C1 segment of cervical spinal cord (tissue), 14 donors: ENCODE measurements at places on chromosomes 7 and 10.

DNA sequence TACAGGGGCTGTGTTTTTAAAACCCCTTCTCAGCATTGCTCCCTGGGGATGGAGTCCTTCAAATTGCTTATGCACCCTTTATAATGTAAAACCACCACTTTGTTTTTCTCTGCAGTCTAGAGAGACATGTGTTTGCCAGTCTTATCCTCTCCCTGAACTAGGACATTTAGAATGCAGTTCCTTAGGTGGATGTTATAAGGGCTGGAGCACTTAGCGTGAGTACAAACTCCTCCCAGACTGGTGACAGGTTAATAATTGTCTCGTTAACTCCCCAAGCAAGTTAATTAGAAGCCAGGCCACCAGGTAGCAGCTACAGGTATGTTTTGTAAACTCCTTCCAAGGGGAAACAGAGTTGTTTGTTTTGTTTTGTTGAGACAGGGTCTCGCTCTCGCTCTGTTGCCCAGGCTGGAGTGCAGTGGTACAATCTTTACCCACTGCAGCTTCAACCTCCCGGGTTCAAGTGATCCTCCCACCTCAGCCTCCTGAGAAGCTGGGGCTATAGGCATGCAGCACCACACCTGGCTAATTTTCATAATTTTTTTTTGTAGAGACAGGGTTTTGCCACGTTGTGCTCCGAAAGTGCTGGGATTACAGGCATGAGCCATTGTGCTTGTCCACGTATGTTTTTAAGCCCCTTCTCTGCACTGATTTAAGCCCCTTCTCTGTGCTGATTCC, 100.2 kb downstream of the FAM107B start:
- DNase-seq: no peak

DNA sequence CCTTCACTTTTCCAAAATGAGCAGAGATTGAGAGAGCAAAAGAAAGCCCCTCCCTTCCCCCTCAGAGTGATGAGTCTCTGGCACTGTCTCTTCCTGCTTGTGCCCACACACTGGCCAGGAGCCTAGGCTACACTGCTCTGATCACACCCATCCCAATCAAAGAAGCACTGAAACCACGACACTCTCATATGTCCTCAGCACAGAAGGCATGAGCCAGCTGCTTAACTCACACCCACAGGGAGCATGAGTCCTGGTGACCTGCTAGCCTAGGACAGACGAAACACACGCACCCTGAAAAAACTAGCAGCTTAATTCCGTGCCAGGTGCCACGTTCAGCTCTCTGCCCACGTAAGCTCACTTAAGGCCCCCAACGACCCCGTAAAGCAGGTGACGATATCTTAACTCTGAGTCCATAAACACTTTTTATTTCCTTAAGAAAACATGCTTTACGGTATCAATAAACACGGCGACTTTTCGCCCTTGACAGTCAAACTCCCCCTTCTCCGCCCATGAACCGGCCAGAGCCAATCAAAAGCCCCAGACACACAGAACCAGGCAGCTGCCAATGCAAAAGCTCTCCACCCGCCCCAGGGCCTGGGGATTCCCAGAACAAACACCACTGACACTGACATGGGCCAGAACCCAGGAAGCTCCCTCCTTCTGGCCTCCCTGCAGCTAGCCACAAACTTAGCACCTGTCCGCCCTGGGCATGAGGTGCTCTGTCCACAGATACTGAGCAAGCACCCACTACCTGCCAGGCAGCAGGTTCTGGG, 69.0 kb downstream of the TNRC18 start:
- DNase-seq: no peak

GRCh38 chr10:77522268-77522809, 115.3 kb downstream of the KCNMA1 start:
- no peak for DNase-seq

DNA sequence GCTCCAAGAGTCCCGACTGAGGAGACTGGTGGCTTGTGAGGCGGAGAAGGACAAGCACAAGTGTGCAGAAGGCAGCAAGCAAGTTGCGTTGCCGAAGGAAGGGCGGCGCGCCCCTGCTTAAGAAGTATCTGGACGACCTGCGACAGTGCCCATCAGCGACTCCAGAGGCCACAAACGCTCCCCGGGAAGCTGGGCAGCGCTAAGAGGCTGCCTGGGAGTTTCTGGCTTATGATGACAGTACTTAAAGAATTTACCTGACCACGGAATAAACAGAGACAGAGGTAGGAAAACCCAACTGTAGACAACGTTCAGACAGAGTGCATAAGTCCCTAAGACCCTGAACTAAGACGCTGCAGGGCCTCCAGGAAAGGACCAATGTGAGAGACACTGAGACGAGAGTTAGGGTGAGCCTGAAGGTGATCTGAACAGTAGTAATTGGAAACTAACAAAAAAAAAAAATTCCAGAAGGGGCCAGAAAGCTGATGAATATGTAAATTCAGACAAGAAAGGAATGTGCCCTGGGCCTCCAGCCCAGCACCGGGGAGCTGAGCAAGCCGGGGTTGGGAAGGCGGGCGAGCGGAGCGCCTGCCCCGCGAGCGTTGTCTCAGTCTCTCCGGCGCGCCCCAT, 1.0 kb downstream of the OSBPL3 start:
- DNase-seq: no peak

DNA sequence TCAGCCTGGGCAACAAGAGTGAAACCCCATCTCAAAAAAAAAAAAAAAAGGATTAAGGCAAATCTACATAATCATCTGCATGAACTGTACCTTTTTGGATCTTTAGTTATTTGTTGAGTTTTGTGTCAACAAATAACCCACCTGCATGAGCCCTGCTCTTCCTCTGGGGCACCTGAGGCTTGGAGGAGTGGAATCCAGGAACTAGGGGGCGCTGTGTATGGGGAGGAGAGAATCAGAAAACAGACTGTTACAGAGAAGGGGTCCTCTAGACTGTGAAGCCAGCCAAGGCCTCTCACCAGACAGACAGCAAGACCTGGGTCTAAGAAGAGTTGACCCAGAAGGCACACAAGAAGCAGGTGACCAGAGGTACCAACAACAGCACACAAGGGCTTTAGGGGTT, 682.8 kb upstream of the NRP1 start:
- no peak for DNase-seq

GRCh38 chr10:28382525-28383269, 79.8 kb upstream of the MPP7 start:
- no peak for DNase-seq

GRCh38 chr10:118823256-118823907, 68.6 kb upstream of the CACUL1 start:
- no peak for DNase-seq

DNA sequence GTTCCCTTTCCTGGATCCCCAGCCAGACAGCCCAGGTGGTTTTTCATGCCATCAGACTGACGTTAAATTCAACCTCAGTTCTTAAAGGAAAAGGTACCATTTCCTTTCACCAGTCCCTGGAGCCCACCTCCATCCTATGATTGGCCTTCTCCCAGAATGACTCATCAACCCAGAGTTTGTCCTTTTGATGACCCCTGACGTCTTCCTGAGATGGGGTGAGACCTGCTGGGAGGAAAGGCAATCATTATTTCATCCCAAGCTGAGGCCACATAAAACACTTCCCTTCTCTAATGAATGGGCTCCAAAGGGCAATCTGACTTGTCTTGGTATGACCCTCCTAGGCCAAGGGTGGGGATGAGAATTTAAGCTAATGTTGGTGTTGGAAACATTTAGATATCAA, 750.7 kb downstream of the SUGCT start:
- no peak for DNase-seq

DNA sequence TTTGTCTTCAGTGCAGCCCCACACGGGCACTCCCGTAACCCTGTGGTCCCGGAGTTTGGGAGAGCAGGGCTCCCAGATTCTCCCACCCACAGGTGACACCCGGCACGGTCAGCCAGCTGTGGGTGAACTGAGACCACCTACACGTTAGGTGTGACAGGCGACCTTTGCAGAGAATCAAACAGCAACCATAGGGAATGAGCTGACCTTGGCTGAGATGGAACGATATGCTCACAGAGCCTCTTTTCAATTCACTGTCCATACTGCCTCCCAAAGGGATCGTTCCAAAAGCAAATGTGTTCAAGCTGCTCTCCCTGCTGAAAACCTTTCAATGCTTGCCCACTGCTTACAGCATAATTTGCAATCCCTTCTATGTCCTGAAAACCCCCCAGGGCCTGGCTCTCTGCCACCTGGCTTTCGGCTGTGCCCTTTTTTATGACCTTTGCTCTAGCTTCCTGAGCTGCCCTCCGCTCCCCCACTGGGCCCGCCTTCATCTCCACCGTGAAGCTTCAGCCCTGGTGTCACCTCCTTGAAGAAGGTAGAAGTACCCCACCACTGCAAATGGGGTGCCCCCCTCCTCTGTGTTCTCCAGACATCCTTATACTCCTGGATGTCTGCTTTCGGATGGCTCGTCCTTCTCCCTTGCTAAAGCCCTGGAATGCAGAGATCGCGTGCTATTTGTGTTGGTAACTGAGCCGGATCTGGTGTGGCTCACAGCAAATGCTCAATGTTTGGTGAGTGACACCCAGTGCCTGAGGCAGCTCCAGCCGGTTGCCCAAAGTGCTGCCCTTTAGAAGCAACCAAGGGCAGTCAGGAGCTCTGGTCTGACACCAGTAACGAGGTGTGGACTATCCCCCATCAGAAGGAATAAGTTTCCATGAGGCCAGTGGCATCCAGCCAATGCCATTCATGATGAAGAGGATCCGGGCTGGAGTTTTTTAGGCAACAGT, 90.4 kb downstream of the KIAA1549 start:
- DNase-seq: no peak

DNA sequence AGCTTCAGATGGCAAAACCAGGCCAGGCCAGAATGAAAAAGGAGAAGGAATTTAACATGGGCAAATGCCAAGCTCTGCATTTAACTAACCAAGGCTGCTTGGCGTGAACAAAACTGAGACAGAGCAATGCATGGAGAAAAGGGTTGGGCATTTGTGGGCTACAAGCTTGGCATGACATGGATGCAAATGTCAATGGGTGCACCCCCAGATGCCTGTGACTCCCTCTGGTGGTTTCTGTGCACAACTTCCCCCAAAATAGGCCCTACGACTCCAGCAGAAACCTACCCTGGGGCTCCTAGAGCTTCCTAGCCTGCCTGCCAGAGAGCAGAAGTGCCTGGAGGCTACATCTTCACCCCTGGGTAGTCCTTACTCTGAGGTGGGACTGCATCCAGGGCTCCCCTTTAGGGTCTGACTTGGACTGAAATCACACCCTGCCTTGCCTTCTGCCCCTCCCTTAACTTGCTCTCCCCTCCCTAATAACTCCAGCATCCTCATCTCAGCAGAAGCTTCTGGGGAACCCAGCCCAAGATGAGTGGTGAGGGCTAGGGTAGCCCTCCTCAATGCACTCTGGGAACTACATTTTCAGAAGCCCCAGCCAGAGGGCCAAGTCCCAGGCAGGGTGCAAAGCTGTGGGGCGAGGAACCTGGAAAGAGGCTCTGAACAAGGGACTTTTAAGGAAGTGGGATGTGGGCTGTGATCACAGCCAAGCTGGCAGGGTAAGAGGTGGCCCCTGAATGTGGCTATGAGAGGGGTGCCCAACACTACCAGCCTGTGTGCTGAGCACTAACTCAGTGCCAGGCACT, 11.3 kb downstream of the GPRIN2 start:
- no peak for DNase-seq

- no peak for DNase-seq
Measured at GRCh38 chr10:68211669-68212068, 20.2 kb downstream of the ATOH7 start.

DNA sequence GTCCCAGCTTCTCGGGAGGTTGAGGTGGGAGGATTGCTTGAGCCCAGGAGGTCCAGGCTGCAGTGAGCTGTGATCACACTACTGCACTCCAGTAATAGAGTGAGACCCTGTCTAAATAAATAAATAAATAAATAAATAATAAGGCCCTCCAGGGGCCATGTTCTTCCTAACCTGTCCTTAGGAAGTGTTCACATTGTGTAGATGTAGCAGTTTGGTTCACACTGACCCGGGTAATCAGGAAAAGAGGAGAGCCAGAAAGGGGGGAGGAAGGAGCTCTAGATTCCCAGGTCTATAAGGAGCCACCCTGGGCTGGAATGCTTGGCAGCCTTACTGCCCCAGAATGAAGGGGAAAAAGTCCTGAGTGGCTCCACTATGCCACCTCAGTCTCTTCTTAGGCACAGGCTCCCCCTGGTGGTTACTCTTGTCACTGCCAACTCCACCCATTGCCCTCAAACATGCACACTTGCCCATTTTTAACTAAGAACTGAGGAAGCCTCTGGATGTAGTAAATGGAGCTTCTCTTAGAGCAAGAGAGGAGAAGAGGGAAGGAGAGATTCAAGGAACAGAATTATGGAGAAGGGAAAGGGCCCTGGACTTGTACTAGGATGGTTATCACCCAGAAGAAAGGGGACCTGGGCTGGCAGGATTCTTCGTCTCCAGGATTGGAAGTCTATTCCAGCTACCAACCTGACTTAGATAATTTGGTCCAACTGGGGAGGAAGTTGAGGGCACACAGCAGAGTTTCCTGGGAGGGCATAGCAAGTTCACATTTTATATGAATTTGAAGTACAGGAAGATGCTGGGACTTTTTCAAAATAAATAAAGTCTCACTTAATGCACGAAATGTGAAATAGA, 7.8 kb downstream of the HPS6 start:
- DNase-seq: peak; percentile 9

DNA sequence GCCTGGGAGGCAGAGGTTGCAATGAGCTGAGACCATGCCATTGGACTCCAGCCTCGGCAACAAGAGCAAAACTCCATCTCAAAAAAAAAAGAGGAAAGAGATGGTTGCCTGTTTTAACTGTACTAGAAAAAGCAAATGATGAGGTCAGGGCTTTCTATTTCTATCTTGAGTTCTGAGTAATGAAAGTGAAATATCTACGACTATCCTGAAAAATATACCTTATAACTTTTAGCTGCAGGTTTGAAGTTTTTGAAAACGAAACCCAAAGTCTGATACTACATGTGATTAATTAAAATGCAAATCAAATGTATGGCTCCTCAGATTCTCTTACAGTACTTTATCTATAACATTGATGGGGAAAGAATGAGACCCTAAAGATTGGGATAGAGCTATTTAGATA, 636.2 kb upstream of the LRRN3 start:
- no peak for DNase-seq

DNA sequence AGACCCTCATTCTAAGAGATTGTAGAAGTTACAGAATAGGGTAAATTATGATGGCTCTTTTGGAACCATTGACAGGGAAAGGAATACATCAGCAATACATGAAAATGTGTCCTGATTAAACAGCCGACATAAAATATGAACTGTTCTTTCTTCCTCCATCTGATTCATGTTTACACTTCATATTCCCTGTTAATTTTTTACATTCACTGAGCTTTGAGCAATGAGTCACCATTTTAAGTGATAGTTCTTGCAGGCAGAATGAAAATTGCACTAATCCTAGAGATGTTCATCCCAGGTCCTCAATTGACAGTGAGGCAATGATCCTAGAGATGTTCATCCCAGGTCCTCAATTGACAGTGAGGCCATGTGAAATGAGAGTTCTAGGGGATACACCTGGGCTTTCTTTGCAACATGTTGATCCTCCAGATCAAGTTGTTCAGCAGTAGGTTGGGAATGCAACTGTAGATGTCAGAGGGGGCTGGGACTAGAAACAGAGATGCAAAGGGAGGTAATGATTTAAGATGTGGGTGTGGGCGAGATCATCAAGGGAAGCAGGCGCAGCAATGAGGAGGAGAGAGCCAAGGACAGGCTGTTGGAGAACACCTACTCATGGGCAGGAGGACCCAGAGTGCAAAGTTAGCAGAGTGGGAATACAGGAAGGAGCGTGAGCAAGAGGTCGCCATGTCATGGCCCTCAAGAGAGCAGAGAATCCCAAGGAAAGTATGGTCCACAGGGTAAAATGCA, 138.7 kb downstream of the ZNF365 start:
- no peak for DNase-seq

- DNase-seq: no peak
Measured at GRCh38 chr10:87850742-87851205, 12.6 kb downstream of the KLLN start.
